ENCODE measurements at places on chromosomes 4 and X.

- no peak for DNase-seq
These were observed 37.5 kb downstream of the AFAP1 start for GRCh38 chr4:7902101-7902553.

GRCh38 chr4:161658676-161659075, 505.1 kb downstream of the FSTL5 start:
- no peak for DNase-seq

DNA sequence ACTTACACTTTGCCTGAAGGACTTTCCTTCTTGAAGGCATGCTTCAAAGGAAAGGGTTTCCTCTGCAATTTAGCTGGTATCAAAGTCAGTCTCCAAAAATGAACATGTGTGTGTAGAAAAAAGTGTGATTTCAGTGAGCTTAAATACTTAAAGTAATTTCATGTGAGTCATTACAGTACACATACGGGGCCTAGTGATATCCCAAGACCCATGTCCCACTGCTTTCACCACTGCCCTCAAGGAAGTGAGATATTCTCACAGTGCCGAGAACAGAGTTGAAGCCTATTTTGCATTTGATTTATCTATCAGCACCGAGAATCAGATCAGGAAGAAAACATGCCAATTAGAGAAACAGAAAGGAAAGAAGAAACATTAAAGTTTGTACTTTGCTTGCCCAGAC, 61.0 kb downstream of the CHST7 start:
- DNase-seq = no peak

DNA sequence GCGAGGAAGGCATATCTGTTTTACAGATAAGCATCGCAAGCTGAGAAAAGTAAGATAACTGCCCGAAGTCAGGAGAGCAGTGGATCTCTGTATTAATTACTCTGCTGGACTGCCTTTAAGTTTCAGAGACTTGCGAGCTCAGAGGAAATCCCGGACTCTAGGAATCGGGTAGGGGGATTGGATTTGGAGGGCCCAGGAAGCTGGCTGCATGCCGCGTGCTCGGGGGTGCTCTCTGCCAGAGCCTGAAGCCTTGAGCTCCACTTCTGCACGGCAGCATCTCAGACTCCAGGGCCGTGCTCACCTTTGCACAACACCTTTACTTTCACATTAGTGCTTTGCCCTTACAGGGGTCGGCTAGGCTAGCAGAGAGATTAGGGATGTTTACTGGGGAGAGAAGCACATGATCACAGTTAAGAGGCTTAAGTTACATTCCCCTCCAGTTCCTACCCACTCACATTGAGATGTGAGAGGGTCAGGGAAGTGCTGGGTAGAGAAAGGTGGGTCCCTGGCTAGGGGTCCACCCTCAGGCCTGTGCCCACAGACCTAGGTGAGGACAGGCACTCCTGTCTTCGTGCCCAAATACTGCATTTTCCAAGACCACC, 57.0 kb downstream of the TRIML1 start:
- no peak for DNase-seq

DNA sequence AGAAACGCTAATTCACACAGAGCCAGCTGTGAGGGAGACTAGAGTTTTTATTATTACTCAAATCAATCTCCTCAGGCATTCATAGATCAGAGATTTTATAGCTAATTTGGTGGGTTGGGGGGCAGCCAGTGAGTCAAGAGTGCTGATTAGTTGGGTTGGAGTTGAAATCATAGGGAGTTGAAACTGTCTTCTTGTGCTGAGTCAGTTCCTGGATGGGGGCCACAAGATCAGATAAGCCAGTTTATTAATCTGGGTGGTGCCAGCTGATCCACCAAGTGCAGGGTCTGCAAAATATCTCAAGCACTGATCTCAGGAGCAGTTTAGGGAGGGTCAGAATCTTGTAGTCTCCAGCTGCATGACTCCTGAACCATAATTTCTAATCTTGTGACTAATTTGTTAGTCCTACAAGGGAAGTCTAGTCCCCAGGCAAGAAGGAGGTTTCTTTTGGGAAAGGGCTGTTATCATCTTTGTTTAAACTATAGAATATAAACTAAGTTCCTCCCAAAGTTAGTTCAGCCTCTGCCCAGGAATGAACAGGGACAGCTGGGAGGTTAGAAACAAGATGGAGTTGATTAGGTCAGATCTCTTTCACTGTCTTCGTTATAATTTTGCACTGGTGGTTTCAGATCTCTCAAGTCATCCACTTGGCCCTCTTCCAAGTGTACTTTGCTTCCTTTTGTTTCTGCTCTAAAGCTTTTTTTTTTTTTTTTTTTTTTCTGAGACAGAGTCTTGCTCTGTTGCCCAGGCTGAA, 5.4 kb upstream of the NAA11 start:
- peak; percentile 3 for DNase-seq

DNA sequence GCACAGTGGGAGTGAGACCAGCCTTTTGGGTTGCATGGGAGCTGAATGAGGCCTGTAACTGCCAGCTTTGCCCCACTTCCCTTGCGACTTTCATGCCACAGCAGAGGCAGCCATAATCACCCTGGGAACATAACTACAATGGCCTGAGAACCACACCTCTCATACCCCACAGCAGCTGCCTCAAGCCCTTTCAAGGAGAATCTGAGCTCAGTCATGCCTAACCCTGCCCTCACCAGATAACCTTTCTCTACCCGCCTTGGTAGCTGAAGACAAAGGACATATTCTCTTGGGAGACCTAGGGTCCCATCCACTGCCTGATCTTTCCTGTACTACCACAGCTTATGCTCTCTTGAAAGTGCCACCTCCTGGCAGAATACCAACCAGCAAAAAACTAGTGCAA, 599.9 kb upstream of the IGFBP7 start:
- DNase-seq = no peak

GRCh38 chrX:72176981-72177380, 4.6 kb upstream of the PIN4 start:
- DNase-seq = no peak

GRCh38 chr4:155602351-155603140, 64.1 kb upstream of the GUCY1A1 start:
- DNase-seq = no peak

GRCh38 chr4:145921231-145921630, 17.4 kb downstream of the ZNF827 start:
- no peak for DNase-seq

- no peak for DNase-seq
These were observed 60.6 kb downstream of the NBDY start for GRCh38 chrX:56789518-56790070.

DNA sequence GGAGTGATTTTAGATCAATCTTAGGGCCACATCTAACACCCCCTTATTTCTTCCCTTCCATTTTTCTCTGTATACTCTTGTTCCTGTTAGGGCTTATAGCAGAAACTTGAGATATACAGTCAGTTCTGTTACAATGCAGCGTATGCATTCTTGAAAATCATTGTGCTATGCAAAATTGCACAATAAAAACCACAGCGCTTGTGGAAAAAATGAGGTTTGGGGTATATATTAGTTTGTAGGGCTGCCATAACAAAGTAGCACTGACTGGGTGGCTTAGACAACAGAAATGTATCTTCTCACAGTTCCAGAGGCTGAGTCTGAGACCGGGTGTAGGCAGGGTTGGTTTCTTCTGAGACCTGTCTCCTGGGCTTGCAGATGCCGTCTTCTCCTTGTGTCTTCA, 59.0 kb downstream of the WWC2 start:
- peak; percentile 56 for DNase-seq

DNA sequence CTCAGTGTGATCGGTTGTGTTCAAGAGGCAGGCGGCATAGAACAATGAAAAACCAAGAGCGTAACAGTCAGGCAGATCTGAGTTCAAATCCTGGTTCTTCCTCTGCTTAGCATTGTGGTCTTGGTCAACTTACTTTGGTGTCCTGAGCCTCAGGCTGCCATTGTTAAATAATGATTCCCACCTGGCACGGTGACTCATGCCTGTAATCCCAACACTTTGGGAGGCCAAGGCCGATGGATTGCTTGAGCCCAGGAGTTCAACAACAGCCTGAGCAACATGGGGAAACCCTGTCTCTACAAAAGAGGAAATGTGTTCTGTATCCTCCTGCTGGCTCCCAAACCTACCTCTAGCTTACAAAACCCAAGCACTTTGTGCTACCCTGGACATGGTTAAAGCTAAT, 129.0 kb upstream of the STX18 start:
- DNase-seq = no peak

GRCh38 chrX:27309406-27309805, 153.7 kb downstream of the PPP4R3C start:
- no peak for DNase-seq

- no peak for DNase-seq
These were observed 17.4 kb downstream of the RASL11B start for GRCh38 chr4:52879471-52879870.

DNA sequence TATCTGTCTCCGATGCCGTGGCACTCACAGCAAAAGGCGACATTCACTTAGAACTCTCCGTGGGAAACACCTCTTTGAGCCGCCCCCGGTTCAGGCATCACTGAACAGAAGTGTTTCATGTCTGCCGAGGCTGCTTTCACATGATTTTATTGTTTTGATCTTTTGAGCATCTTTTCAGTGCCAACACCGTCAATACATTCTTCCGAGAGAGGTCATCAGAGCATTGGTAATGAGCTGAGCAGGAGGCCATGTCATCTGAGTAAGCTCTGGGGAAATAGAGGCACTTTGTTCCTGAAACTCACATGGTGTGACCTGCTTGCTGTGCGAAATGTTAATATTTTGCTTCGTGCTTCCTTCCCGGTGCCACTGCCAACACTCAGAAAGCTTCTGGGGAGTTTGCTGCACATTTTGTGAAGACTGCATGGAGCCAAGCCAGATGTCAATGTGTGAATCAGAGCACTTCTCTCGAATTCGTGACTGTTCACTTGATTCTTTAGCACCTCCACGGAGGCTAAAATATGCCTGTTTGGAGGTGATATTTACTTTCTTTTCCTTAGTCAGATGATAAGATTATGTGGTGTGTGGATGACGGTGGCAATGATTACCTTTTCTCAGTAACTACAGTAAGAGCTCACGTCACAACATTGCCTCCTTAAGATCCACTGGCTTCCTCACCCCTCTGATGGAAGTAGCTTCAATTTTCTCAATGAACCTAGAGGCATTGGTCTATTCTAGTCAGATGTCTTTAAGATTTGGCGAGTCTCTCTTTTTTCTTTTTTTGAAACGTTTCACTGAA, 222.3 kb upstream of the HS3ST1 start:
- peak; percentile 17 for DNase-seq

DNA sequence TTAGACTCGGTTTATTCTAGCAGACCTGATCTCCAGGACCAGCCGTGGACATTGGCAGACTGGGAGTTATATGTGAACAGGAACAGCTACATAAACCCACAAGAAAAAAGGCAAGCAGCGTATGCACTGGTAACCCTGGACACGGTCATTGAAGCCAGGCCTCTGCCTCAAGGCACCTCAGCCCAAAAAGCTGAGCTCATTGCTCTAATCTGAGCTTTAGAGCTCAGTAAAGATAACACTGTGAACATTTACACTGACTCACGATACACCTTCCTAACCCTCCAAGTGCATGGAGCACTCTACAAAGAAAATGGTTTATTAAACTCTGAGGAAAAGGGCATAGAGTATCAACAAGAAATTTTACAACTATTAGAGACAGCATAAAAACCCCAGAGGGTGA, 148.9 kb upstream of the FGF16 start:
- DNase-seq = no peak

GRCh38 chr4:1403177-1403583, 3.1 kb downstream of the NKX1-1 start:
- DNase-seq = no peak

DNA sequence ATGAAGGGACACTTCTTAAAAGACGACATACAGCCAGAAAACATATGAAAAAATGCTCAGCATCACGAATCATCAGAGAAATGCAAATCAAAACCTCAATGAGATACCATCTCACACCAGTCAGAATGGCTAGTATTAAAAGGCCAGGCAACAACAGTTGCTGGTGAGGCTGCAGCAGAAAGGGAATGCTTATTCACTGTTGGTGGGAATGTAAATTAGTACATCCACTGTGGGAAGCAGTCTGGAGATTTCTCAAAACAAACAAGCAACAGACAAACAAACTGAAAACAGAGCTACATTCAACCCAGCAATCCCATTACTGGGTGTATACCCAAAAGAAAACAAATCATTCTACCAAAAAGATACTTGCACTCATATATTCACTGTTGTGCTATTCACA, 197.9 kb downstream of the EVC2 start:
- no peak for DNase-seq

DNA sequence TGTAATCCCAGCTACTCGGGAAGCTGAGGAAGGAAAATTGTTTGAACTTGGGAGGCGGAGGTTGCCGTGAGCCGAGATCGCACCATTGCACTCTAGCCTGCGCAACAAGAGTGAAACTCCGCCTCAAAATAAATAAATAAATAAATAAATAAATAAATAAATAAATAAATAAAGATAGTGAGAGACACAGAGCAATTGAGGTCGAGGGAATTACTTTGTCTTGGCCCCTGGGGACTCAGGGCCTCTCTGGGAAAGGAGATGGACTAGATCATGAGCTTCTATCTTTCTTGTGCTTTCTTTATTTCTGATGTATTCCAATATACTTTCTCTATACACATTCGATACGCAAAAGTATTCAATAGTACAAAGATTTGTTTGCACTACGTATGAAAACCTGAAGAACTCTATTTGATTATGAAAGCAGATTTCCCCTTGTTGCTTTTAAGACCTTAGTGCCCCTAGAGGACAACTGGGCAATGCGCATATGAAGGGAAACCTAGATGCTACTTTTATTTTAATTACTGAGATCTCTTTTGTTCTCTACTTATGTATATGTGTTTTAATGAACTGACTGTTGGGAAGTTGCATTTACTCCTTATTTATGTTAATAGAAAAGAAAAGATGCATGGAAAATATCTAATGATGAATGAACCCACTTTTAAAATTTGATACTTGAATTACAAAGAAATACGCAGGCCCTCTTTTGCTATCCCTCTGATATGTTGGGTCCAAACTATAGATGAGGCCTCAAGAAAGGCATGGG, 12.8 kb upstream of the ELOVL6 start:
- peak; percentile 50 for DNase-seq

DNA sequence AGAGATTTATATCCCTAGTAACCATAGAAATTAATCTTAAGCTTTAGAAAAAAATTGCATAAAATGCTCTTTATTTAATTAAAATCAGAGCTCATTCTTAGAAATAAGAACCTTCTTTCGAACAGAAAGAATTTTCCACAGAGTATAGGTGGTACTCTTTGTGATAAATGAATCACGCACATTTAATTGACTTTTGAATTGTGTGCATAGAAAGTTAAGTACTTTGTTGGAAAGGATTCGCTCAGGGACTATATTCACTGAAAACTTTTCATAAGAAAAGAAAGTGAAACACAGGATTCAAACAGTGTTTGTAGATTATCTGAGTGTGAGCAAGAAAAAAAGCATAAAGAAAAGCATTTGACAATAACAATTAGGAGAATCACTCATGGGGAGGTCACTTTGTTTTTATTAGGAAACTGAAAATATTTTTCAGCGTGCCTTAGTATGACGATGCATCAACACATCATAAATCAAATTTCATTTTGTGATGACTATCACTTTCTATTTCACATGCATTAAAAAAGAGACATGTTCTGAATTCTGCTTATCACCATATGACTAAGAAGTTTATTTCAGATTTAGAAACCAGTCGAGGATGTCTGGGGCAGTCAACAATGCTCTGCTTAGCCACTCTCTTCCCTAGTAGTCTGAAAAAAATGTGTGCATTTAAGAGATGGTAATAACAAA, 49.5 kb downstream of the STX18 start:
- peak; percentile 58 for DNase-seq
